ENCODE measurements at places on chromosomes 1 and 21.

DNA sequence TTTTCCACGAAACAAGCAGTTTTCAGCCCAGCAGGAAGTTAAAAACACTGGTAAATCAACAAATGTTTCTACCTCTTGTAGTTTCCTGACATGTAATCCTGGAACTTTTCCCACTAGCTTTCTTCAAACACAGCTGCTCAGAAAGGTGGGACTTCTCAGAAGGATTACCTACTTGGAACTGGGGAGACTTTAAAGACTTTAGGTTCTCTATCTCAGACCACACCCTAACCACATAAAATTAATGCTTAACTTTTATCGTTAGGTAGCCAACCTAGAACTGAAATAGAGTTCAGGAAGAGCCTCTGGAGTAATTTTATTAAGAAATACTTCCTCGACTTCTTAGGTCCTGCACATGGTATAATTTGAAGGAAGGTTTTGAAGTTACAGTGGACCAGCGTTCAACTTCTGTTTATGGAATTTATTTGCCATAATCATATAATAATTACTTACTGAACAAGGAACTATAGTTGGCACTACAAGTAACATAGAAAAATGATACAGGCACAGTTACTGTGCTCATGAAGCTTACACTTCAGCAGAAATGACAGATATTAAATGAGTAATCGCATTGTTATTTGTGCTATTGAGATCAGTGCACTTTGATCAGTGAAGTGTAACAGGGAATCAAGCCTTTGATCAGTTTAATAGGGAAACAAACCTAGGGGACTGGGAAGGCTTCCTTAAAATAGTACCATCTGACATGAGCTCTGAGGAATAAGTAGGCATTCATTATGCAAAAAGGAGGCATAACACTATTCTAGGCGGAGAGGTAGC is at the start of gene BCL2L15:
TSS of gene BCL2L15 (minus strand) at position 180 of the 774 bp plus-strand sequence. CDS start 206 bp downstream, outside the sequence.
- no peak for DNase-seq

DNA sequence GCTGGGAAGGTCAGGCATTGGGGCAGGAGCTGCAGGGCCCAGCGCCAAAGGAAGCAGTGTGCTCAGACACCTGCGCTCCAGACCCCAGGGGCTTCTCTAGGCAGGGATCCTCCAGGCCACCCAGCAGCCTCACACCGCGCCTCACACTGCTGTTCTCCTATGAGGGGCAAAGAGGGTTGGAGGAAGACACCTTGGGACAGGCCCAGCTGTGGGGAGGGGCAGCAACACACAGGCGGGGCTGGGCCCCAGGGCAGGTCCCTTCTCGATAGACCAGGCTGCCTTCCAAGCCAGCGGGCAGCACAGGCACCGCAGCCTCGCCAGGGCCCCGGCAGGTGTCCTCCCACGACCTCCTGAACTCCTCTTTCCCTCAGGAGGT is 20.7 kb upstream of the PRSS38 start:
- no peak for DNase-seq

- no peak for DNase-seq
Observed at GRCh38 chr21:44506279-44507255, 33.4 kb downstream of the KRTAP10-1 start.

GRCh38 chr1:82644186-82644915 is 843.6 kb downstream of the ADGRL2 start:
- no peak for DNase-seq

GRCh38 chr1:206734499-206735142 is 36.0 kb upstream of the IL19 start:
- peak; percentile 61 for DNase-seq

DNA sequence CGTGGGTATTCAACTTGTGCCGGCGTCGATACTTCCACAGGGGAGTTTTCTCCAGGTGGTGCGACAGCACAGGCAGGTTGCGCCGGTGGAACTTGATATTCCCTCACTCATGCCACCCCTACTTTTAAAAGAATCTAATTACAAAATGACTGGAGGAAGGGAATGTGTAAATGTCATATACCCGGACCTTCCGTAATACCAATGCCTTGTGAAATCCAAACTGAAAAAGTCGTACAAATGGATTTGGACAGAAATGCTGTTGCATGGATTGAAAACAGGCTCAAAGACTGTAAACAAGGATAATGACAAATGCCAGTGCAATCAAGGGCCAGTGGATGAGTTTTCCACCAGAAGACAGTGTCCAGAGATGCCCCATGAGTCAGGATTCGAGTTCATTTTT is 235.3 kb upstream of the USP25 start:
- no peak for DNase-seq

DNA sequence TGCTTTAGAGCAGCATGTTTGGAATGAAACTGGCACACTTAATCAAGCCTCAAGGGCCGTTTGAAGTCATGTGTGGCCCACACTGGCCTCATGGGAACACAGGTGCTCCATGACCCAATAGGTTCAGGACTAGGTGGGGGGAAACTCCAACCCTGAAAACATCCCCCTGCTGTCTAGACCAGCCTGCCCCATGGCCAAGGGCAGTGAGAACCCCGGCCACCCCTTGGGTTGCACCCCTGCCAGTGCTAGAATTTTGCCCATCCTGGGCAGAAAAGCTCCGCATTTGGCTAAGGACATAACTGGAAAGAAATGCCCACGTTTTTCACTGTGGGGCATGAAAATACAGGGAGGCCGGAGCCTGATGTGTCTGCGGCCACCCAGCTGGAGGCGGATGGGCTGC is 6.1 kb upstream of the PTGER3 start:
- DNase-seq: no peak

DNA sequence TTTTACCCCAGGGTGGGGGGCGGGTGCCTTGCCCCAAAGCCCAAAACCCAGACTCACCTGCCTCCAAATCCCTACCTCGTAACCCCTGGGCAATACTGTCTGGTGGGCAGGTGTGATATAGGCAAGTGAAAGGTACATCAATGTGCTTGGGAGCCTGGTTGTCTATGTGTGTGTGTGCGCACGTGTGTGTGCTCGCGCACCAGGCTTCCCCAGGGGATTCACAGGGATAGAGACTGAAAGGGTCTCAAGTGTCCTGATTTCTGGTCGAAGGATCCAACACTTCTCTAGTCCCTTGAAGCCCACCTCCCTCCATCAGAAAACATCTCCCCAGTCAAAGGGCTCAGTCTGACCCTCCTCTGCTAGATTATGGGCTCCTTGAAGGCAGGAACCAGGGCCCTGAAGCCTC is 28.9 kb upstream of the EPB41 start:
- DNase-seq: no peak

- DNase-seq: no peak
Observed at GRCh38 chr1:64955097-64956009, 11.0 kb downstream of the JAK1 start.

GRCh38 chr21:45882645-45883044 is 98.9 kb upstream of the COL6A1 start:
- DNase-seq: no peak

- no peak for DNase-seq
Observed at GRCh38 chr1:202680586-202681352, 29.5 kb downstream of the SYT2 start.

DNA sequence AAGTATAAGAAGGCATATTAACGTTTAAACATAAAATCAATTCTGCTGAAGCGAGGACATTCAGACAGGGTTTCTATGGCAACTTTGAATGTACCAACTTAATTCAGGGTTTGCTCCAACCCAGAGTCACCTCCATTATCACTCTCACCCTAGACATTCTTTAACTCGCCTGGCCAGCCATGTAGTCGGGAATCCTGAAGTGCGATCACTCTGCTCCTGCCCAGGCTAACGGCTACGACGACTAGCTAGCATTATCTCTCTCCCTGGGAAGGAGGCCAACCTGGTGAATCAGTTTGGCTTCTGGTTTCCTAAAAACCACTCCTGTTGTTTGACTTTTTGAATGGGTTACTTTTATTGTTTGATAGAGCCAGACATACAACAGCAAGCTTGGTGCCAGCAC is 38.9 kb upstream of the ZBTB18 start:
- no peak for DNase-seq

DNA sequence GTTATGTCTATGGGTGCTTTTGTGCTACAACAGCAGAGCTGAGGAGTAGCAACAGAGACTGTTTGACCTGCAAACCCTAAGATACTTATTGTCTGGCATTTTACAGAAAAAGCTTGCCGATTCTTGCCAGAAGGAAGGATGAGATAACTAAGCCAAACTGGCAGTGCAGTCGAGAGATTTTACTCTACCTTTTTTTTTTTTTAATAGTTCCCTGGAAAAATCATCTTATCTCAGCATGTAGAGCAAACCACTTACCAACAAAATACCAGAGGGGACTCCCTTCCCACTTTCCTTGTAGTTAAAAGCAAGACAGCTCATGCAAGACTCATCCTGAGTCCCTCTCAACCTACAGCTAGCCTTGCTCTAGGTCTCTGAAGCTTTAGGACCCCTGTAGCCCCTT is 132.9 kb downstream of the SYT2 start:
- DNase-seq: no peak

- DNase-seq: no peak
Observed at GRCh38 chr1:157166590-157166989, 28.4 kb upstream of the ETV3 start.

GRCh38 chr1:184755226-184756065 is 788 bp upstream of the EDEM3 start:
- no peak for DNase-seq

DNA sequence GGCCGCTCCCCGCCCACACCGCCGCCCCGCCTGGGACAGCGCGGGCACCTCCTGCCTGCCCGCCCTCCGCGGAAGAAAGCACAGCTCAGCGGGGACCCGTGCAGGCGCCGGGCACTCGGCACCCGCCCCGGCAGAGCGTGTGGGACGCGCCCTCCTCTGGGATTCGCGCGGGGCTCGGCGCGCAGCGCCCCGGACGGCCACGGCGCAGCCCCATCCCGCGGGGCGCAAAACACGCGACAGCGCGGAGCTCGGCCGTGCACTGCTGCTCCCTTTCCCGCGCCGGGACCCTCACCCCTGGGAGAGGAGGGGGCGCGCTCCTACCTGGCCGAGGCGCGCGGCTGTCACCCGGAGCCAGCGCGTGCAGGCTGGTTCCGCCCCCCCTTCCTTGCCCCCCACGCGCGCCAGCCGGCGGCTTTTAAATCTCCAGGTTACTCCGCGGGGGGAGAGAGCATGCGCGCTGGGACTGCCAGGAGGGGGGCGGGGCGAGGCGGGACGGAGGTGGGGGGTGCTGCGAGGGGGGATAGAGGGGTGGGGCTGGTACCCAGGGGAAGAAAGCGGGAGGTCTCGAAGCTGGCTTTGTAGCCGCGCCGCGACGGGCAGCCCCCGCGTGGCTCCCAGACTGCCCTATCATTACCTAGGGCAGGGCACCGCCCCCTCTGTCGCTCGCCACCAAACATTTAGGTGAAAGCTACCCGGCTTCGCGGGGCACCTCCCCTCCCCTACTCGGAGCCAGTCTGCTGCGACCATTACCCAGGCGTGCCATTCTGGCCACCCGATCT is at the start of gene SLC45A3:
TSS of gene SLC45A3 (minus strand) at position 437 of the 779 bp plus-strand sequence. CDS start 15,853 bp downstream, outside the sequence.
- no peak for DNase-seq

DNA sequence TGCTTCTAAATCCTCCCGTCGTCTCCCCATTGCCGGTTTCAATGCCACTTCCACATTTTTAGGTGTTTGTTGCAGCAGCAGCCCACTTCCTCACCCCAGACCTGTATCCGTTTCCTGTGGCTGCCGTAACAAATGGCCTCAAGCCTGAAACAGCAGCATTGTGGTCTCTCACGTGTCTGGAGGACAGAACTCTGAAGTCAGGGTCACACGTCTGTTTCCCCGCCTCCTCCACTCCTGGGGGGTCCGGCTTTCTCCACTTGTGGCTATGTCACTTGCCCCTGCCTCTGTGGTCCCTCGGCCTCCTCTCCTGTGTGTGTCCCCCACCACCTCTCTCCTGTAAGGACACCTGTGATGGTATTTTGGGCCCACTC is 21.8 kb downstream of the TRPM2 start:
- DNase-seq: no peak

- no peak for DNase-seq
Observed at GRCh38 chr1:243597383-243597782, 252.7 kb downstream of the AKT3 start.

DNA sequence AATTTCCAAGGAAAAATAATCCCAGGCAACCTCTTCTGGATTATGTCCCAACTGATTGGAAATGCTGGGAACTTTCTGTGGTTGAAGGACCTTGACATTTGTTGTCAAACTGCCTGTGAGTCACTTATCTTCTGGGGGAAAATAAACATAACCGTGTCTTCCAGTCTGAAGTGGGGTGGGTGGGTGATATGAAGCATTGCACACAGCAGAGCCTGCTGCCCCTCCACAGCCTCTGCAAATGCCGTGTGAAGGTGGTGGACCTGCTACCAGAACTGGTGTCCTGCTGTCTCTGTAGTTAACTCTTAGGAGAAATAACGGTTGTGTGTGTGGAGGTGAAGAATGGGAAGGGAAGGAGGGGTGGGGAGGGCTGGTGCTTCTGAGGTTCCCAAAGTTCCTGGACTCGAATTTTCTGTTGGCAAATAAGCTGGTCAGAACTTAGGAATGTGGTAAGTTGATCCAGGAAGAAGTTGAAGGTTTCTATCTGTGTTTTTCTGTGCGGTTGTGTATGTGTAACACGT is 23.2 kb downstream of the GALNT2 start:
- DNase-seq: no peak

GRCh38 chr1:47677241-47677940 is 239.5 kb downstream of the FOXD2 start:
- DNase-seq: no peak

DNA sequence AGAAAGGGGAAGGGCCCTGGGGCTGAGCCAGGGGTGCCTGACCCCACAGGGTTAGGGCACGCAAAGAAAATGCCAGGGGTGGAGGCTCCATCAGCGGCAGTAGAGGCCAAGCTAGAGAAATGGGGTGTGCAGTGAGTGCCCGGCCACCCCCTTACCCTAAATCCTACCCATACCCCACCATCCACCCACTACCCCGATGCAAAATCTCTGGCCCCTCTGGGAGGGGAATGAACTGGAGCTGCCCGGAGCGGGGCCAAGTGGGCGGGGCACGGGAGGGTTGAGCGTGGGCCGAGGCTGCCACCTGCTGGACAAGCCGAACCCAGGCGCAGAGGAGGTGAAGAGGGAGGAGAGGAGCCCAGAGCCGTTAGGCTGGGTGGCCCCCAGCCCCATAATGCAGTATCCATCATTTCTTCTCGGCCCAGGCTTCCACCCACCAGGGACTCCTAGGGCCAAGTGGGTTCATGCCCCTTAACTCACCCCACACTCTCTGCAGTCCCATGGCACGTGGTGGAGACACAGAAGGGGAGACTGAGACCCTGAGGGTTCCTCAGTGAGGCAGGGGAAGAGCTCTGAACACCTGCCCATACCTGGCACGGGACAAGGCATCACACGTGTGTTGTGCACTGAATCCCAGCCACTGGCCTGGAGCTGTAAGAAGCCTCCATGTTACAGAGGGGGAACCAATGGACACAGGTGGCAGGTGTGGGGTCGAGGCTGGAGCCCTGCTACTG is 1.4 kb upstream of the C1QC start:
- peak; percentile 56 for DNase-seq

- no peak for DNase-seq
Observed at GRCh38 chr1:87330057-87330884, 1.6 kb downstream of the LMO4 start.
